ENCODE measurements at places on chromosomes 7 and 10. TPM values are rescaled to one million over a fixed set of nuclear protein-coding genes. Genes with fewer than 3 reads are reported as not detected.

Gene NRF1
- total RNA-seq = 5.9 TPM

Gene CNTNAP2
- total RNA-seq = 4.3 TPM

Gene HYAL4
- total RNA-seq = 0.21 TPM

Gene IPMK
- 4.2 TPM for total RNA-seq

Gene SCART1
- total RNA-seq = 0.51 TPM

Gene LOXL4
- 0.42 TPM for total RNA-seq

Gene ASAH2
- total RNA-seq = 0.63 TPM

Gene MRLN
- total RNA-seq = not detected

Gene KLF14
- not detected for total RNA-seq

Gene H2BK1
- not detected for total RNA-seq

Gene LAMB1
- total RNA-seq = 91.7 TPM

Gene UNC5B
- 10.8 TPM for total RNA-seq

Gene FAM25C
- 8.0 TPM for total RNA-seq

Gene SLC26A5
- total RNA-seq = not detected

Gene CXCL12
- not detected for total RNA-seq

Gene VGF
- 0.14 TPM for total RNA-seq

Gene AP5Z1
- 18.0 TPM for total RNA-seq

Gene TRIM24
- 14.2 TPM for total RNA-seq

Gene NRP1
- total RNA-seq = 34.3 TPM

Gene C10orf62
- total RNA-seq = not detected

Measured in airway epithelial cell (primary cell).